ENCODE measurements at places on chromosomes 5 and 9. TPM values are rescaled to one million over a fixed set of nuclear protein-coding genes. Genes with fewer than 3 reads are reported as not detected.

DNA sequence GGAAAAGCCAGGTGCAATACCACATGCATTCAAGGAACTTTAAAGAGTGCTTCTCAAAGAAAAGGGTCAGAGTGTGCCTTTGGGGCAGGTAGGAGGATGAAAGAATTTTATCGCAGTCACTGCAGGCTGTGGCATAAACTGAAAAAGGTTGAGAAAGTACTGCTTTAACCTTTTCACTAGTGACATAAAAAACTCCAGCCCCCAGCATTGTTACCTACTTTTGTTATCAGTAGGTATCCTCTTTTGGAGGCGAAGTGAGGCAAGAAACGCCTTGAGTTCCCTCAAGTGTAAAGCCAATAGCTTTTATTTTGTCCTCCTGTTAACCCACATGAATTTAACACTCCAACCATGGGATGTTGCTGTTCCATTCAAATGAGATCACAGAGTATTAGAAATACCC lies 64.7 kb upstream of the CHD1 start:
- ATAC-seq = no peak

DNA sequence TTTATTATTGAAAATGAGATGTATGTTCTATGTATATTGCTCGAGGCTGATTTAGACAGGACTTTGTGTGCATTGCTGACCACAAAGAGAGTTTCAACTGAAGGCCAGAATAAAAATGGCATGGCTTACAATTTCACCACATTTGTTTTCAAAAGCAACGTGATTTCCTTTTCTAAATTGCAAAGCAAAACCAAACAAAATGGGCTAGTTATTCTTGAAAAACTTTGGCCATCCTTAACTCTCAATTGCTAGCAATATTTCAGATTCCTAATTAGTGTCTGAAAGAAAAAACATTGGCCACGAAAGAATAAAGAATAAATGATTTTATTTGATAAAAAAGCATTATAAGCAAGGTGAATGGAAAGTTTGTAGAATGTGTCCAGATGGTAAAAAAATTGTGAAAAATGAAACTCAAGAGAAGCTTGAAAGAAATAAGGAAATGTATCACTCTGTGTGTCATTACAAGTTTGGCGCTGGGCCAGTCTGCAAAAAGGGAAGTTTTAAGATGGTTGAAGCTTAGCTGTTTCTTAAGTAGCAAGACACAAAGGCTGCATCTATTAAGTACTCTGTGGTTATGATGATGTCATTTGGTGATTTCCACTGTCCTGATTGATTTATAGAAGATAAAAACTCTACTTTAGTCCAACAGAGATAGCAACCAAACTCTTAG lies 89.2 kb upstream of the PRLR start:
- ATAC-seq = no peak

The PRDM9 gene
- not detected for total RNA-seq

The AGTPBP1 gene
- 15.3 TPM for total RNA-seq

DNA sequence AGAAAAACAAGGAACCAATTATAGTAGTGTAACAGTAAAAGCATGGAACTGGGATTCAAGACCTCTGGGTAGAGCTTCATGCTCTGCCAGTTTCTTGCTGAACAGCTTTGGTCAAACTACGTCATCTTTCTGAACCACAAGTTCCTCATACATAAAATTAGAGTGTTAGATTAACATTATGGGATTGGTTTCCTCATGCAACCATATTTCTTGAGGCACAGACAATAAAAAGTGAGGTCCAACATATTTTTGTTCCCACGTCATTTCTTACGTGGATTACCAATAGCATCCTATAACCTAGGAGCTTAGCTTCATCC lies 354.8 kb downstream of the TMEM232 start:
- no peak for ATAC-seq

The PFN3 gene
- not detected for total RNA-seq

- ATAC-seq = no peak
These were observed 25.8 kb downstream of the ZNF608 start for GRCh38 chr5:124720593-124720992.

- ATAC-seq = no peak
These were observed 403.7 kb upstream of the ZNF608 start for GRCh38 chr5:125150041-125150669.

The GPX8 gene
- 11.9 TPM for total RNA-seq

DNA sequence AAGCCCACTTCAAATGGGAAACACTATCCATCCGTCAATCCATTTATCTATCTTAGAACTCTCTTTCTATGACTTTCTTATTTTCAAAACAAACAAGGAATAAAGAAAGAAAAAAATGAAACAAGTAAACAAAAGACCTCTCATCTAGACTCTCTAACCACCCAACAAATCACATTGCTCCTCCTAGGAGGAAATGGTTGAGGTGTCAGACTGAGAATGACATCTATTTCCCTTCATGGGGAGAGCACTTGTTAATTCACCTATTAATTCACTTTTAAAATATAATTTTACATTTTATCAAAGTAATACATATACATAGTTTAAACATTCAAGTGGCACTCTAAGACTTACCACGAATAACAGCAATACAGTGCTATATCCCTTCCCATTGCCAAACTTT lies 2.4 kb upstream of the IL31RA start:
- no peak for ATAC-seq

DNA sequence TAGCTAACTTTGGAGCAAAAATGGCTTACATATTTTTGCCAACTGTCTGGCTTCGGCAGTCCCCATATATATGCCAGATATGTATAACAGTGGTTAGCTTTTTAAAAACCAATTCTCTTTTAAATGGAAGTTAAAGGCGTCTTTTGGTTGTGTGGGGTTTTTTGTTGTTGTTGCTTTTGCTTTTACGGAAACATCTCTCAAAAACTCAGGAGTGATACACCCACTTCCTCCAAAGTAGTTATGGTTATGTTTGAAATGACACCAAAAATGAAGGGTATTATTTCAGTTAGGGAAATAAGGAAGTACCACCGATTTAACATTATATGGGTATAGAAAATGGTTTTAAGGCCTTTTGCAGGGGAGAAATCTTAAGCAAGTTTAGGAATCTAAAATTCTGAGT lies 2.3 kb downstream of the CNOT8 start:
- no peak for ATAC-seq

- no peak for ATAC-seq
These were observed 21.7 kb downstream of the LPAR1 start for GRCh38 chr9:111016426-111017045.

The TAF11L12 gene
- not detected for total RNA-seq

GRCh38 chr9:136024696-136025316 lies 63.6 kb upstream of the UBAC1 start:
- ATAC-seq = no peak

DNA sequence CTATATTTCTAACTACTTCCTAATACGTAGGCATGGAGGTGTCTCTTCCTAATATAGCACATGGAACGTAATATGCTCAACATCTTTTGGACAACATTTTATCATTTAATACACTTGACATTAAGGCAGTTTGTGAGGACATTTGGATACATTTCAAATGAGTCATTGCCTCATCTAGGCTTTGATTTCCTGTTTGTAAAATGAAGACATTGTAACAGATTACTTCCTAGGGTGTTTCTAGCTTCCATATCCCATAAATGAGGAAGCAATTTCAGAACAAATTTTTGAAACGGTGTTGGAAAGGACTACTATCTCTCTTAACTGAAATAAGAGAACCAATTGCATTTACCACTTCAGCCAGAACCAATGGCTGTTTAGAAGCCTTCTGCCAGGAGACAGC lies 38.7 kb downstream of the SLC28A3 start:
- ATAC-seq = no peak

DNA sequence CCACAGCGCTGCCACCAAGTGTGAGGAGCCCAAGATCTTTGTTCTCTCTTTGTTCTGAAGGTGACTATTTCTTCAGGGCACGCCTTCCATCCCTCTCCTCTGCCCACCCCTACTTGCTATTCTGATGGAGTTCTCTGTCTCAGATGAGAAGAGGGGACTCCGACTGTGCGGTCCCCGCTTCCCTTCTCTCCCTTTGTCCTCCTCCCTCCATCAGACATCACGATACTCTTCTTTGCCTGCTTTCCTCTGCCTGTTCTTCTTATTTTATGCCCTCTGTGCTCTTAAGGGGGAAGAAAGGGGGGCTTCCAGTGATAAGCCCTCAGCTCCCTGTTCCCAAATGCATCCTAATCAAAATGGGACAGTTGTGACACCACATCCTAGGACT lies 307.8 kb downstream of the RAB3C start:
- ATAC-seq = no peak

DNA sequence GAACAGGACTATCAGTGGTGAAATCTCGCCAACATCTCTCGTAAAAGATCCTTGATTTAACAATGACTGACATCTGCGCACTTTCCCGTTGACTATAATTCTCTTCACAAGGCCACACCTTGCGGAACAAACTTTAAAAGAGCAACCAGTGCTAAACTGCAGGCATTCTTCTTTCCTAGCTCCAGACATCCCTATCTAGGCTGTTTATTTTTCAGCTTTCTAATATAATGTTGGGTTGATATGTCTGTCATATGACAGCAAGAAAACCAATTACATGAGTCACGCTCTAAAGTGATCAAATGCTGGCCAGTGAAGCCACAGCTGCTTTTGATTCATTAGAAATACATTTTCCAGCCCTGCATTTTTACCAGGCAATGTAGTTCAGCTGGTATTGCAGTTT lies 162.5 kb downstream of the ELAVL2 start:
- no peak for ATAC-seq

GRCh38 chr9:34254141-34254913 lies 74.7 kb downstream of the KIF24 start:
- ATAC-seq = peak; percentile 57

DNA sequence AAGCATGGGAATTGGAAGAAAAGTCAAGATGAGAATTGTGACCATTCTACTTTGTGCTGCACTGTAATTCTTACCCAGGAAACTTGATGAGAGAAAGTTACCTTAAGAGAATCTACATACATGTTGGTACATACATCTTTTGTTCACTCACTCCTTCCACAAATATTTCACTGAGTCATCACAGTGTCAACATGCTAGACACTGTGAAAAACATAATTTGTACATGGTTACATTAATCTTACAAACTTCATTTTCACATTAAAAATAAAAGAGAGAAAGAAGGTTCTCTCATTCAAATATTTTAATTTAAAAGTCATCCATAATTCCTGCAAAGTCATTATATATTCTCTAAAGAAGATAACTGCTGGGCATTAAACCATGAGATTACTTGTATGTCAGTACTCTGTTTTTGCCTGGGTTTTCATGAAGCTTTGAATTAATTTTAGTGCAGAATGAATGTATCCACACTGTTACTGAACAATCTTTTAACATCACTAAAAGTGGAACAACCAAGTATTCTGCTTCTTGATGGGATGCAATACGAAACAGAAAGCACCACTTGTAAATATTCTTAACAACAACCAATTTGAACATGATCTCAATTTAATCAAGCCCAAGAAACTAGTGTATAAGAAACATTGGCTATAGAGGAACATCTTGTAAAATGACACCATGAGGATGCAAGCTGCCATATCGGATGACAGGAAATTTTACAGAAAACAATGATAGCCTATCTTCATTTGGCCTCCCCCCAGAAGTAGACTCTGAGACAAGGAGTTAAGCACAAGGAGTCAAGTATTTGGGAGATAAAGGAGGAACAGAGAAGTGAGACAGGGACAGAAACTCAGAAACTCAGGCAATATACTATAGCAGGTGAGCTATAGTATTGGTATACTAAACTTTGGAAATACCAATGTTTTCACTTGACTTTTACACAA lies 28.4 kb downstream of the ERP44 start:
- ATAC-seq = no peak

GRCh38 chr9:72958485-72959281 lies 5.8 kb upstream of the ALDH1A1 start:
- ATAC-seq = no peak

GRCh38 chr9:12640866-12641636 lies 52.1 kb upstream of the TYRP1 start:
- ATAC-seq = no peak

The CFAP90 gene
- total RNA-seq = 0.54 TPM

The GLRA1 gene
- not detected for total RNA-seq
